A549 treated with Mapracorat at 1 μM for 4 hours (cell line): ENCODE measurements at places on chromosomes 2 and 18. TPM values are rescaled to one million over a fixed set of nuclear protein-coding genes. Genes with fewer than 3 reads are reported as not detected.

PRSS56 gene
- total RNA-seq: 0.07 to 0.21 TPM (median 0.12 TPM) in 5 replicates

CABYR gene
- total RNA-seq: 12.9 to 19.3 TPM (median 14.1 TPM) in 5 replicates

RAB17 gene
- total RNA-seq: 0.14 to 0.85 TPM (median 0.23 TPM) in 5 replicates

CNDP1 gene
- not detected in 5 replicates for total RNA-seq

PER2 gene
- total RNA-seq: 5.5 to 7.3 TPM (median 6.8 TPM) in 5 replicates

CFAP53 gene
- total RNA-seq: 0.11 to 0.31 TPM (median 0.25 TPM) in 5 replicates

DES gene
- total RNA-seq: 0.07 to 0.39 TPM (median 0.24 TPM) in 5 replicates

CYP20A1 gene
- total RNA-seq: 8.3 to 10.6 TPM (median 8.8 TPM) in 5 replicates

GALNT5 gene
- 2.0 to 2.2 TPM (median 2.1 TPM) in 5 replicates for total RNA-seq

IL1A gene
- 0.14 to 0.28 TPM (median 0.21 TPM) in 5 replicates for total RNA-seq

PKDCC gene
- total RNA-seq: 19.0 to 22.8 TPM (median 21.8 TPM) in 5 replicates

UGT1A4 gene
- total RNA-seq: 0.07 to 0.12 TPM in 2 of 5 replicates, not detected in the others

MLPH gene
- total RNA-seq: 250 to 327 TPM (median 305 TPM) in 5 replicates

CD8B gene
- total RNA-seq: not detected in 5 replicates

ACYP2 gene
- total RNA-seq: 7.5 to 8.5 TPM (median 7.9 TPM) in 5 replicates

CHRND gene
- total RNA-seq: not detected in 5 replicates

CNOT9 gene
- 39.2 to 43.7 TPM (median 41.6 TPM) in 5 replicates for total RNA-seq

NRP2 gene
- total RNA-seq: 85.8 to 152 TPM (median 139 TPM) in 5 replicates

RNF149 gene
- total RNA-seq: 33.3 to 48.4 TPM (median 43.6 TPM) in 5 replicates

LBX2 gene
- total RNA-seq: 2.7 to 3.7 TPM (median 3.1 TPM) in 5 replicates

ARHGEF33 gene
- total RNA-seq: 0.02 to 0.03 TPM in 2 of 5 replicates, not detected in the others

LRRC30 gene
- total RNA-seq: not detected in 5 replicates

GREB1 gene
- 2.6 to 4.0 TPM (median 3.2 TPM) in 5 replicates for total RNA-seq

ZNF396 gene
- total RNA-seq: 0.56 to 1.4 TPM (median 0.82 TPM) in 5 replicates

AGXT gene
- not detected in 5 replicates for total RNA-seq

DUSP19 gene
- 0.45 to 0.87 TPM (median 0.57 TPM) in 5 replicates for total RNA-seq

PIK3C3 gene
- total RNA-seq: 15.6 to 21.2 TPM (median 19.6 TPM) in 5 replicates

RAB27B gene
- 9.1 to 13.0 TPM (median 10.5 TPM) in 5 replicates for total RNA-seq

CTAGE1 gene
- not detected in 5 replicates for total RNA-seq

CNOT11 gene
- 38.6 to 56.8 TPM (median 40.2 TPM) in 5 replicates for total RNA-seq

LIMS1 gene
- total RNA-seq: 35.7 to 70.0 TPM (median 56.7 TPM) in 5 replicates

TSPYL6 gene
- total RNA-seq: not detected in 5 replicates

CHST9 gene
- total RNA-seq: not detected in 5 replicates

DLGAP1 gene
- total RNA-seq: 0.03 TPM in 1 of 5 replicates, not detected in the others

LCT gene
- 0.05 to 0.06 TPM in 2 of 5 replicates, not detected in the others for total RNA-seq

ZNF521 gene
- not detected in 5 replicates for total RNA-seq
